ENCODE measurements at places on chromosomes 4 and X.

- no peak for DNase-seq
Observed at GRCh38 chr4:6965329-6965728, 55.7 kb downstream of the TBC1D14 start.

GRCh38 chr4:48228949-48229348 is 40.7 kb downstream of the TEC start:
- DNase-seq = no peak

DNA sequence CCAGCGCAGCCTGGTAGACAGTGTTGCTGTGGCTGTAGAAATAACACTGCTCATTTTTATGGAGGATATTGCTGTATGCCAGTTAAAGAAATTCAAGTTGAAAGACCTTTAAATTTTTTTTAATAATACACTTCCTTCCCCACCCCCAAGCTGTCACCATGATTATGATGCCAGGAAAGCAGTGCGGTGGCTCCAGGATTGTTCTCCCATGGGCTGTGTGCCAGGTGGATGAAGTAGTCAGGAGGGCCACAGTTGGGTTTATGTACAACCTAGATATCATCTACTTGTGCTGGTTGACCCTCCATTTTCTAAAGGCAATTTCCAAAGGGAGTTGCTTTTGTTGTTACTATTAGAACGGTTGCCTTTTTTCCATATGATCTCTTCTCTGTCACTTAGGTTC is 136.6 kb downstream of the AFF1 start:
- DNase-seq = no peak

GRCh38 chr4:124234771-124235170 is 477.8 kb downstream of the ANKRD50 start:
- DNase-seq = no peak

GRCh38 chr4:107008115-107008514 is 28.0 kb downstream of the DKK2 start:
- no peak for DNase-seq

GRCh38 chr4:185480016-185480732 is 8.6 kb upstream of the CCDC110 start:
- DNase-seq = no peak

GRCh38 chrX:51408462-51408861 is 75.8 kb downstream of the NUDT10 start:
- DNase-seq = no peak

- DNase-seq = no peak
Observed at GRCh38 chr4:96827086-96827485, 987.2 kb downstream of the PDHA2 start.

DNA sequence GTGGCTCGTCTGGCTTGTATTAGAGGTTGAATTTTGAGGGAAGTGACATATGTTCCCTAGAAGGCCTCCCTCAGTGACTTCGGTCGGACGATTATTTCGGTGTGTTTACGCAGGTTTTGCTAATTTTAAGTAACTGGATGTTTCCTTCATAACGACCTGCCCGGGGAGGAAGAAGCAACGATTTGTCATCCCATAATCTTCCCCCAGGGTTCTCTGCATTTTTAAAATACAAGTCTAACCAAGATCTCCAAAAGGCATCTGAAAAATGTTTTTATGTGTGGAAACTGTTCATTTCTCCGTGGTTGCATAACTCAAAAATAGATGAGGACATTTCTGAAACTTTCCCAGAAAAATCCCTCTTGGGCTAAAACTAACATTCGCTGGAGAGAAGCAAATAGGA is 195.4 kb downstream of the SHOX start:
- DNase-seq = no peak

DNA sequence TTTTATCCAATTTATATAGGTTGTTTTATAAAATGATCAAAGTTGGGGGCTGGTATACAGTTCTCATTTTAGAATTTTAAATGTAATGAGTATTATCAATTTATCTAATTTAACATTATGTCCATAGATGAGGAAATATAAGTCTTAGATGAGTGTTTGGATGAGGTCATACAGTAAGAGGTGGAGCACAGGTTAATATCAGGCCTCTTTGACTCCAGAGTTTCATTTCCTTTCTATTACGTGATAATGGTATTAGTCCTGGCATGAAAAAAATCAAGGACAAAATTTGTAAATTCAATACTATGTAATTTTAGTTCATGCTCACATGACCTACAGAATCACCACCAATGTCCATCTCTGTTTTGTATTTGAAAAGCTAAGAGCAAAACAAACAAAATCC is 269.8 kb downstream of the FSTL5 start:
- DNase-seq = no peak

Measured in activated naive CD8-positive, alpha-beta T cell treated with anti-CD3 and anti-CD28 coated beads, Interleukin-2, amount 50 U/mL, for 24 hours (primary cell).